ENCODE measurements at places on chromosomes 1 and 21. TPM values are rescaled to one million over a fixed set of nuclear protein-coding genes. Genes with fewer than 3 reads are reported as not detected.

- DNase-seq = no peak
These were observed 146.7 kb upstream of the COL6A1 start for GRCh38 chr21:45834821-45835293.

- no peak for DNase-seq
These were observed 96.7 kb upstream of the S1PR1 start for GRCh38 chr1:101139821-101140718.

- no peak for DNase-seq
These were observed 925 bp downstream of the PDE9A start for GRCh38 chr21:42654179-42654912.

DNA sequence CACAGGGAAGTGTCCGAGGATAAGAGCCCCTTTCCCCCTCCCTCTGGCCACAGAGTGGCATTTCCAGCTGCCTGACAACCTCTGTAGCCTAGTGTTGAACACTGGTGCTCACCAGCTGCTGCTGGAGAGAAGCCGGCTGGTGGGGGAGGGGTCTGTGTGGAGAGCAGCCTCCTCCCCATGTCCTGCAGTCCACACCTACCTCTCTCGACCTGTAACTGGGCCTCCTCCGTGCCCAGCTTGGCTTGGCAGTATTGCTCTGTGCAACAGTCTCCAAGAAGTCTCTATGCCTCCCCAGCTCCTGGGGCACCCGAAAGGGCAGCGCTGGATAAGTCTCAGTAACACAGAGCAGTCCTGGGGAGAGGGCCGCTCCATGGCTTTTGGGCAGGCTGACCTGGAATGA is 17.0 kb downstream of the PAPPA2 start:
- DNase-seq = no peak

DNA sequence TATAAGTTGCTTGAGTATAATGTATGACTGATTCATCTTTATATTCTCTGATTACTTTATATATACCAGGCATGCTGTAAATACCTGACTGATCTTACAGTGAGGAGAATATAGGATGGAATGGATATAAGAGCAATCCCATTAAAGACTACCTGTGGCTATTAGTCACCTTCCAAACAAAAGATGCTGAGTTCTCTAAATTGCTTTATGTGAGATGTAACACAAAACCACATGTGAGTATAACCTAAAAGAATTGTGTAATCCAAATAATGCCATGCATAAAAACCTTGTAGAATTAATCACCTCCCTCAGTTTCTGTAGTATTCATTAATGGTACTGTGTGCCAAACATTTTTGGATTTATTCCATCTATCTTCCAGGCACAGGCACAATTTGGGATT is 134.6 kb upstream of the LRRC7 start:
- no peak for DNase-seq

DNA sequence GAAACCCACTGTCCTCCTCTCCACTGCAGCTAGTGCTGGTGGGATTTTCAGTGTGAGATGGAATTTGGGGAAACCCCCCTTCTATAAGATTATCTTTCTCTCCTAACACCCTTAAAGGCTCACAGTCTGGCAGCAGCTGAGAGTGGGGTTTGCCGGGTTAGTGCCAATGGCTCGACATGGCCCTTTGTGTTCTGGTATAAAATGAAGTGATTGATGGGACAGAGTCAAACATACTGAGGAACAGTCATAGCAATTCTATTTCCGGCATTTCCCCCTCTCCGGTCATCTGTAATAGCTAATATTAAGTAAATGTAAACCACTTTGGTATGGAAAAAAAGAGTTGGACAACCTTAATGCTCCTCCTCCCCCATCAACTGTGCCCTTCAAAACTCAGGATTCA is 37.6 kb downstream of the TFF3 start:
- DNase-seq = no peak

GRCh38 chr21:26565111-26565510 is 8.0 kb downstream of the CYYR1 start:
- DNase-seq = no peak

- DNase-seq = no peak
These were observed 1.5 kb upstream of the PMVK start for GRCh38 chr1:154937988-154938386.

- peak; percentile 98 for DNase-seq
These were observed at the start of gene DCAF6 for GRCh38 chr1:167936068-167936929. Gene DCAF6 (plus strand): TSS chr1:167936683. CDS start chr1:167936912, 229 bp downstream.

DNA sequence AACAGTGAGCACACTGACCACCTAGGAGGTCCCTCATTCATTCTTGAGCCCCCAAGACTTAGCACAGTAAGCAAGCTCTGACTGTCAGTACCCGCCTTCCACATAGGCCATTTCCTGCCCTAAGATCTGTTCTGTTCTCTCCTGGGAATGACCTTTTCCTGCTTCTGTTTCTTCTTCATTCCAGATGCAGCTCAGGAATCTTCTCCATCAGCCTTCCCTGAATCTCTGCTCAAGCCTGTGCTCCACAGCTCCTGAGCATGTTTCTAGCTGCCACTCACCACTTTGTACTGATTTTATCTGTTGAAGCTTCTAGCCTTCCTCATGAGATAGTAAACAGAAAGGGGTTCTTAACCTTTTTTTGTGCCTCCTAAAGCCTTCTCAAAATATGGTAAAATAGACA is 56.6 kb downstream of the ZNF281 start:
- DNase-seq = no peak

DNA sequence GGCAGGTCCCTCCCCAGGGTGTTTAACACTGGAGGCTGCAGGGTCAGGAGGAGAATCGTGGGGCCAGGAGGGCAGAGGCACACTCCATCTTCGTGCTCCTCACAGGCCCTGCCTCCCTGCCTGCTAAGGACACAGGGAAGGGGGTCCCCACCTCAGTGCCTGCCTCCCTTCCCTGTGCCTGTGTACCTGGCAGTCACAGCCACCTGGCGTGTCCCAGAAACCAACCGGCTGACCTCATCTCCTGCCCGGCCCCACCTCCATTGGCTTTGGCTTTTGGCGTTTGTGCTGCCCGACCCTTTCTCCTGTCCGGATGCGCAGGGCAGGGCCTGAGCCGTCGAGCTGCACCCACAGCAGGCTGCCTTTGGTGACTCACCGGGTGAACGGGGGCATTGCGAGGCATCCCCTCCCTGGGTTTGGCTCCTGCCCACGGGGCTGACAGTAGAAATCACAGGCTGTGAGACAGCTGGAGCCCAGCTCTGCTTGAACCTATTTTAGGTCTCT is 623 bp upstream of the BGLAP start:
- DNase-seq = no peak

DNA sequence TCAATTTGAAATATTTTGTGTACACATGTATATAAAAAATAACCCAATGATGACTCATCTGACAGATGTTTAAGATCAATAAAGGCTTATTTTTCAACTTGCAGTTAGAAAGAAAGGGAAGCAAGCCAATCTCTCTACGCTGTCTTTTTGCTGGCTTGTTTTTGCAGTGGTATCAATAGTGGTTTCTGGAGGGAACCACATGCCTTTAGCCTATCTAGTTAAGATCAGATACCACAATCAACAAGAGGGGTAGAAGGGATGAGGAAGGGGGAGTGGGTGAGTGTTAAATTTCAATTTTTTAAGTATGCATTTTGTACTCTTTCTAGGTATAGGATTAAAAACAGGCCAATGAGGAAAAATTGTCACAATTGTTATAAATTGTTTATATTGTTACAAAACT is 276.2 kb downstream of the KCNH1 start:
- DNase-seq = no peak

GRCh38 chr21:31624961-31625491 is 34.5 kb upstream of the SOD1 start:
- DNase-seq = no peak

DNA sequence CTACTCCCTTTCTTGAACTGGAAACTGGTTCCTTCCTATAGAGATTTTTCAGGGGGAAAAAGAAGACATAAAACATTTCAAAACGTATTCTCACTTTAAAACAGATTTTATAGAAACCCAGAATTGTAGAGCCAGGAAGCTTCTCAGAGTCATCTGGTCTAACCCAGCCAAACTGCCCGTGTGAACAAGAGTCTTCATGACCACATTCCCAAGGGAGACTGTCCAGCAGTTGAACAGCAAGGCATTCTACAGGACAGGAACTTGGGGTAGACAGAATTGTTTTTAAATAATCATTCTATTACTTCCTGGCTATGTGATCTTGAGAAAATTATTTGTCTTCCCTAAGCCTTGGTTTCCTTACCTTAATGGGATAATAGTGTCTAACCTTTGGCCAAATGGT is 163.5 kb upstream of the IVNS1ABP start:
- DNase-seq = no peak

- DNase-seq = no peak
These were observed 27.9 kb upstream of the C1orf87 start for GRCh38 chr1:60101516-60101915.

Gene TAS1R1
- polyA plus RNA-seq = not detected

Gene DPT
- polyA plus RNA-seq = 67.6 TPM

Gene LHX8
- polyA plus RNA-seq = not detected

Gene ATP8B2
- polyA plus RNA-seq = 7.2 TPM

Gene RHEX
- polyA plus RNA-seq = 0.36 TPM

Gene CAMSAP2
- polyA plus RNA-seq = 16.9 TPM

Gene DNALI1
- 5.2 TPM for polyA plus RNA-seq

Gene SIM2
- not detected for polyA plus RNA-seq

Data from heart left ventricle (tissue), 16 donors.